ENCODE measurements at places on chromosomes 5 and 9. TPM values are rescaled to one million over a fixed set of nuclear protein-coding genes. Genes with fewer than 3 reads are reported as not detected.

The CDO1 gene
- total RNA-seq: 0.16 TPM

The IRX2 gene
- not detected for total RNA-seq

The ADAMTSL2 gene
- 0.32 TPM for total RNA-seq

The SPATA31A1 gene
- not detected for total RNA-seq

The SHC3 gene
- not detected for total RNA-seq

The BTNL9 gene
- not detected for total RNA-seq

- no peak overlapping the region for H3K27ac ChIP-seq
- no peak overlapping the region for H3K4me3 ChIP-seq
- H3K36me3 ChIP-seq: no peaks in the 10 kb centered on the region
Measured at GRCh38 chr5:126753227-126753626, 23.7 kb upstream of the LMNB1 start.

GRCh38 chr5:62268234-62268633 is 37.8 kb upstream of the KIF2A start:
- DNase-seq: no peak
- peak overlapping the region; percentile 79 for H3K27ac ChIP-seq
- H3K4me1 ChIP-seq: peaks cover 29% of the 10 kb centered on the region
- H3K36me3 ChIP-seq: no peaks in the 10 kb centered on the region
- H3K27me3 ChIP-seq: no peaks in the 10 kb centered on the region

GRCh38 chr9:138104251-138105122 is 226.9 kb downstream of the CACNA1B start:
- H3K4me3 ChIP-seq: no peak overlapping the region
- H3K4me1 ChIP-seq: no peaks in the 10 kb centered on the region
- H3K27ac ChIP-seq: no peak overlapping the region
- H3K27me3 ChIP-seq: peaks cover 8% of the 10 kb centered on the region
- H3K36me3 ChIP-seq: no peaks in the 10 kb centered on the region

DNA sequence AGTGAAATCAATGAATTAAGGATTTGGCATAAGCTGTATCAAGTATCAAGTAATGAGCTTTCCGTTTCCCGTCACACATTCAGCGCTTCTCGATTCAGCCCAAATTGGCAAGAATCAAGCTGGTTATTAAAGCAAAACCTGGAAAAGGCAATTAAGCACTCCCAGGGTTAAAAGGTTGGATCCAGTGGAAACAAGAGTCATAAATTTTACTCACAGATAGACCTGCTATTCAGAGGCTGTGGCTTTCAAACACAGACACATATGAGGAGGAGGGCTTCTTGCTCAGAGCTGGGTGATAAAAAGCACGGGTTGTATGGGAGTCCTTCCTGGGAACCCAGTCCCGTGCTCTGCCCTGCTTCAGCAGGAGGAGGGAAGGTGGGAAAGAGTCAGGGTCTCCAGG is 112.3 kb upstream of the CXCL14 start:
- H3K36me3 ChIP-seq: no peaks in the 10 kb centered on the region
- H3K27ac ChIP-seq: no peak overlapping the region
- H3K4me3 ChIP-seq: no peak overlapping the region
- no peaks in the 10 kb centered on the region for H3K4me1 ChIP-seq
- peaks cover 16% of the 10 kb centered on the region for H3K27me3 ChIP-seq

DNA sequence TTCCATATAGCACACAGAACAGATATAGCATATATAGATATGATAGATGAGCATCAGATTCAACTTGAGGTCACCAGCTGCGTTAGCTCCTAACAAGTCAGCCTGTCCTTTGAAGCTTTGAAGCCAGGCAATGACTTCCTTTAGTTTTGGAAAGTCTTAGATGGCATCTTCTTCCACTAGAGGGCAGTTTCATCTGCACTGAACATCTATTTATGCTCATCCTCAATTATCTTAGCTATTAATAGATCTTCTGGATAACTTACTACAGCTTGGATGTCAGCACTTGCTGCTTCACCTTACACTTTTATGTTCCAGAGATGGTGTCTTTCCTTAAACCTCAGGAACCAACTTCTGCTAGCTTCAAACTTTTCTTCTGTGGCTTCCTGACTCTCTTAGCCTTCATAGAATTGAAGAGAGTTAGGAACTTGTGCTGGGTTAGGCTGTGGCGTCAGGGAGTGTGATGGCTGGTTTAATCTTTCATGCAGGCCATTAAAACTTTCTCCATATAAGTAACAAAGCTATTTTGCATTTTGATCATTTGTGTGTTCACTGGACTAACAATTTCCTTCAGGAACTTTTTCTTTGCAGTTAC is 1401.4 kb downstream of the EFNA5 start:
- H3K27ac ChIP-seq: no peak overlapping the region
- no peaks in the 10 kb centered on the region for H3K36me3 ChIP-seq
- H3K4me3 ChIP-seq: no peak overlapping the region
- no peak for DNase-seq

- DNase-seq: no peak
- H3K36me3 ChIP-seq: no peaks in the 10 kb centered on the region
- H3K4me1 ChIP-seq: no peaks in the 10 kb centered on the region
- no peak overlapping the region for H3K4me3 ChIP-seq
Measured at GRCh38 chr5:95130941-95131340, 154.0 kb downstream of the MCTP1 start.

DNA sequence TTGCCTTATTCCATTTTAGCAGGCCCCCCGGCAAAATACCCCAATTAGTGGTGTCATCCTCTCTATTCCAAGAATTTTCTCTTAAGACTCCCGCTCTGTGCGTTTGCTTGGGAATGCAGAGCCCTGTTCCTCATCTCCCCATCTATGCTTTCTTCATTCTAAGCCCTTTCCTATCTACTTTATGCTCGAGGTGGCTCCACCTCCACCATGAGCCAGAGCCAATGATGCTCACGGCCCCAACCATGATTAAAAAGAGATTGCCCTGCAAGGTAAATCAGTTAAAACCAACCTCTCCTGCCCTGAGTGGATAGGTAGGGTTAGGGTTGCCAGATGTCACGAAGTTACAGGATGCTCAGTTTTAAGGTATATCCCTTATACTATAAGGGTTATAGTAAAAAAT is 677 bp upstream of the TXNDC15 start:
- H3K4me3 ChIP-seq: peak overlapping the region; percentile 88
- no peaks in the 10 kb centered on the region for H3K27me3 ChIP-seq
- peaks cover 35% of the 10 kb centered on the region for H3K4me1 ChIP-seq
- peak overlapping the region; percentile 97 for H3K27ac ChIP-seq

DNA sequence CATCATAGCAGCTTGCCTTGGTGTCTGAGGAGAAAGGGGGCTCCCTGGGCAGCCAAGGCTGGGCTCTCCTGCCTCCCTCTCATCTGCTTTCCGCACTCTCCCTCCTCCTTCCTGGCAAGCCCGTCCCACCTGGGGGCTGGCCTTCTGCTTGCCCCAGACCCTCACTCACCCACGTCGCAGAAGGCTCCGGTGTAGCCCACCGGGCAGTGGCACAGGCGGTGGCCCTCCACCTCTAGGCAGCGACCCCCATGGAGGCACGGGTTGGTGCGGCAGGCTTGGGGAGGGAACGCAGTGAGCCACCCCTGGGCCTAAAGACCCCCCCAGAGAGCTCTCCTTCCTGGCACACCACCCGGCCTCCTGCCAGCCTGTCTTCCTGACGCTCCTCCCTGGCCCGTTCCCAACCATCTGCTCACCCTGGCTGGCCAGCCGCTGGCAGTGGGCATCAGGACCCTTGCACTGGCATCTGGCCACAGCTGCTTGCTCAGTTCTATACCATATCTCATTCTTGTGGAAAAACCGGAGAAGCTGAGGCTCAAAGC is 4.2 kb upstream of the PFN3 start:
- H3K27ac ChIP-seq: peak overlapping the region; percentile 69
- DNase-seq: no peak
- peaks cover 14% of the 10 kb centered on the region for H3K27me3 ChIP-seq
- H3K4me1 ChIP-seq: peaks cover 27% of the 10 kb centered on the region

- no peaks in the 10 kb centered on the region for H3K27me3 ChIP-seq
- H3K4me3 ChIP-seq: no peak overlapping the region
- peaks cover 6% of the 10 kb centered on the region for H3K4me1 ChIP-seq
- H3K27ac ChIP-seq: no peak overlapping the region
- no peak for DNase-seq
Measured at GRCh38 chr9:21102305-21102704, 24.6 kb upstream of the IFNB1 start.

DNA sequence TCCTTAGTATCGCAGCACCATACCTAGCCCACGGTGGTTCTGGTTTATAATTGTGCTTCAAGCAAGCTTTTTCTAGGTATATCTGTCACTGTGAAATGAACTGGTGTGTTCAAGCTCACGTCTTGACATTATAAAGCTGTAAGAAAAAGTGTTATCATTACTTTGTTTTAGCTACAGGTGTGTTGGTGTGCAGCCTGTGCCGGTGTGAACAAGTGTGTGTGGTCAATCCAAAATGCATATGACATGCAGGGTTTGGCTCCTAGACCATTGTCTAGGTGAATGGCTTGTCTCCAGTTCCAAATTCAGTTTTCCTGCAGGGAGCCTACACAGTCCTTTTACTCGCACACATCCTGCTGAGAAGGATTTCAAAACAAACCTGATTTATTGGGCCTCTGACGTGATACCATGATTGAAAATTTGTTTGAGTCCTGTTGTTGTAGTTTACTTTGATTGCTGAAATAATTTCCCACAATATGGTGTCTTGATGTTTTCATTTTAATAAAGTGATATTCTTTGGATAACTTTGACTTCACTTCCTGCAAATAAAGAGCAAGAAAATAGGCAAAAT is 3.7 kb downstream of the LSM11 start:
- peak overlapping the region; percentile 44 for H3K27ac ChIP-seq
- DNase-seq: no peak
- peaks cover 55% of the 10 kb centered on the region for H3K4me1 ChIP-seq
- peaks cover 10% of the 10 kb centered on the region for H3K36me3 ChIP-seq
- H3K27me3 ChIP-seq: no peaks in the 10 kb centered on the region

- H3K4me1 ChIP-seq: no peaks in the 10 kb centered on the region
- H3K27me3 ChIP-seq: no peaks in the 10 kb centered on the region
- DNase-seq: no peak
- no peak overlapping the region for H3K4me3 ChIP-seq
- no peak overlapping the region for H3K27ac ChIP-seq
- no peaks in the 10 kb centered on the region for H3K36me3 ChIP-seq
Measured at GRCh38 chr5:146690880-146691355, 174.9 kb upstream of the GPR151 start.

DNA sequence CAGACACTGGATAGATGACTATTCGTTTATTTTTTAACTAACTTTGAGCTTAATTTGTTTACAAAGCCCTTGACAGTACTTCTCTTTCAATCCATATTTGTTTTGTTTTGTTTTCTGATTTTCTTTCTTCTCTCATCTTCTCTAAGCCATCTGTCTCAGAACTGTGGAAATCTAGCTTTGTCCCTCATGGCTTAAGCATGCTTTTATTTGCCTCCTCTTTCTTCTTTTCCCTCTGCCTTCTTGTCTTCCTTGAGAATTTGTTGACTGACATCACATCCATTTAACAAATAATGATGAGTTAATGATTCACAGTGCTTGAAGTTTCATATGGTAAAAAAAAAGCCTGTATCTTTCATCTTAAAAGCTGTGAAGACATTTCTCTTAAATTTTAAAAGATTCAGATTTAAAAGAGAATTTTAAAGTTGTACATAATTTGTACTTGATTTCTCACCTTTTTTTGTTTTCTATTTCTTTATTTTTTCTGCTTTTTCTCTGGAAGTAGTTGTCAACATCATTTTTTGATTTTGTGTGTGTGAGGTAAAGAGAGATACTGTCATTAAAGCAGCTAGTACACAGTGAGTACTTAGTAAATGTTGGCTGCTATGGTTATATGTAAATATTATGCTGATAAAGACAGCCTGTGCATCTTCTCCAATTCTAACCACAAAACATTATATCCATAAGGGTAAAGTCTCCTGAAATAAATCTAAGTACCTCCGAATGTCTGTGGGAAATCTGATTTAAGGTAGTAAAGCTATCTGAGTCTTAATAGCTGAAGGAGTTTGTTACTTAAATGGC is 13.9 kb upstream of the SGCD start:
- no peak overlapping the region for H3K27ac ChIP-seq
- no peaks in the 10 kb centered on the region for H3K4me1 ChIP-seq
- H3K27me3 ChIP-seq: peaks cover 3% of the 10 kb centered on the region

- no peak overlapping the region for H3K4me3 ChIP-seq
- DNase-seq: no peak
- no peak overlapping the region for H3K27ac ChIP-seq
- no peaks in the 10 kb centered on the region for H3K27me3 ChIP-seq
Measured at GRCh38 chr5:127235136-127235535, 55.5 kb upstream of the MEGF10 start.

DNA sequence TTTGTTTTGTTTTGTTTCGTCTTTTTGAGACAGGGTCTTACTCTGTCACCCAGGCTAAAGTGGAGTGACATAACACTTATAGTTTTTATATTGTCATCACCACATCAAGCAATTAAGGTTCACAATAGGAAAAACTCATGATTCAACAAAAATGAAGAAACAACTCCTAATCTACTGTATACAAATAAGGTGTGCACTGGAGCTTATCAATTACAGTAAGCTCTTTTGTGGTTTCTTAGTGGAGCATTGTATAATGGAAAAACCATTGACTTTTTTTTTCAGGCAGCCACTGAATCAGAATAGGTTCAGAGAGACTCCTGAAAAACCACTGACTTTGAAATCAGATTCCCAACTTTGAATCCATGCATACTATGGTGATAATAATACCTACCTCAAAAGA is 10.8 kb upstream of the PLIN2 start:
- no peaks in the 10 kb centered on the region for H3K27me3 ChIP-seq
- DNase-seq: no peak
- peaks cover 9% of the 10 kb centered on the region for H3K4me1 ChIP-seq

GRCh38 chr5:133579766-133580165 is 32.6 kb downstream of the FSTL4 start:
- no peaks in the 10 kb centered on the region for H3K36me3 ChIP-seq
- no peak overlapping the region for H3K4me3 ChIP-seq
- no peaks in the 10 kb centered on the region for H3K4me1 ChIP-seq
- no peak overlapping the region for H3K27ac ChIP-seq
- peaks cover 27% of the 10 kb centered on the region for H3K27me3 ChIP-seq
- DNase-seq: no peak

GRCh38 chr5:138109463-138110265 is 25.8 kb downstream of the WNT8A start:
- no peaks in the 10 kb centered on the region for H3K4me1 ChIP-seq
- H3K36me3 ChIP-seq: no peaks in the 10 kb centered on the region

GRCh38 chr5:178467568-178468195 is 122.5 kb downstream of the COL23A1 start:
- H3K4me1 ChIP-seq: no peaks in the 10 kb centered on the region
- DNase-seq: no peak
- no peaks in the 10 kb centered on the region for H3K36me3 ChIP-seq
- H3K27me3 ChIP-seq: peaks cover 2% of the 10 kb centered on the region
- H3K27ac ChIP-seq: no peak overlapping the region
- no peak overlapping the region for H3K4me3 ChIP-seq

GRCh38 chr5:91281401-91281800 is 101.7 kb downstream of the ARRDC3 start:
- H3K27me3 ChIP-seq: no peaks in the 10 kb centered on the region
- H3K36me3 ChIP-seq: peaks cover 12% of the 10 kb centered on the region
- H3K4me1 ChIP-seq: peaks cover 53% of the 10 kb centered on the region
- H3K4me3 ChIP-seq: peak overlapping the region; percentile 76

DNA sequence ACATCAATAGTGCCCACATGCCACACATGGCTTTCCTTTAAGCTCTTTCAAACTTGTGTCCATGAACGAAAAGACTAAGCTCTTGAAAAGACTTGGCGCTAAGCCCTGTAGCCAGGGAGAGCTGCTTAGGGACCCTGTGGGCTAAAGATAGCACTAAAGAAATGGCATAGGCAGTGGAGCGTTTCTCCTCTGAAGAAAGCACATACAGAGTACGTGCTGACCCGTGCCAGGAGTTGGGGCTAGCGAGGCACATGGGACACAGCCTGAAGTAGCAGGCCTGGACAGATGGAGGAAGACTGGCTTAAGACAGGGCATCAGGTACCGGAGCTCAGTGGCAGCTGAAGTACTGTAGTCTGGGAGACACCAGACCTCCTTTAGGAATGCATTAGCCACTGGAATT is 39.7 kb downstream of the ADGRV1 start:
- H3K27ac ChIP-seq: no peak overlapping the region
- DNase-seq: no peak
- no peaks in the 10 kb centered on the region for H3K36me3 ChIP-seq
- H3K27me3 ChIP-seq: peaks cover 14% of the 10 kb centered on the region
- H3K4me1 ChIP-seq: no peaks in the 10 kb centered on the region
- H3K4me3 ChIP-seq: no peak overlapping the region

Data from activated CD4-positive, alpha-beta T cell treated with anti-CD3 and anti-CD28 coated beads for 36 hours (primary cell).